D721Med (cell line): ENCODE measurements at places on chromosomes 5 and 9.

- no peak for DNase-seq
Measured at GRCh38 chr5:83645936-83646335, 74.7 kb downstream of the HAPLN1 start.

GRCh38 chr9:76161106-76161505, 233.1 kb downstream of the RFK start:
- no peak for DNase-seq

DNA sequence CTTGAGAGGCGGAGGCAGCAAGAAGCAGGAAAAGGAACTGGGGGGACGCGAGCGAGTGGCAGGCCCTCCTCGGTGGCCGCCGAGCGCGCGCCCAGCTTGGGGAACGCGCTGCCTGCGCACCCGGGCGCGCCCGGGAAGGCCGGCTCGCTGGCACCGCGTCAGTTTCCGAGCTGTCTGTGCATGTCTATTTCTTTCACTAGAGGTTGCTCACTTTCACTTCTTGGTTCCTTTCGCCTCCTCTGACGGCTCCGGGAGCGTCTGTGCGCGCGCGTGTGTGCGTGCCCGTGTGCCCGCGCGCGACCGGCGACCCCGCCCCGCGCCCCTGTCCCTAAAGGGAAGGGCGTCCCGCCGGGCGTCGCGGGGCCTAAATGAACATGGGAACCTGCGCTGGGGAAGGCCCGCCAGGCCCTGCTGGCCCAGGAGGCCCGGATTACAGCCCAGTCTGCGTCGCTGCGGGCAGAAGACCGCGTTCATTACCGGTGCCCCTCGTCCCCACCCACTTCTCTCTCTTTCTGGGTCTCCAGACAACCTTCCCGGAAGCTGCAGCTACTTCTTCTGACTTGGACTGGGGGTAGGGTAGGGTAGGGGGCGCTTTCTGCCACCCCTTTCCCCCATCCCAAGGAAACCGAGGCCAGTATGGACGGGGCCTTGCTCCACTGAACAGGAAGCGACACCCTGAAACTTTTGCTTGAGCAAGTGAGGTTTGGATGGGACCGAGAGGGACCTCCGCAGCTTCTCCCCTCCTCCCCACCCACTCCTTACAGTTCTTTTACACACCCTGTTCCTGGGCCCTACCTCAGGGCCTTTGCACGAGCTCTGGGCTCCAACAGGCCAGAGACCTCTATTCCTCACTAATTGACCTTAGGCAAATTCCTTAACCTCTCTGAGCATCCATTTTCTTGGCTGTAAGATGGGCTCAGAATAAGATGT, 205.8 kb upstream of the IER5L start:
- DNase-seq, result no peak

GRCh38 chr5:52148679-52149078, 639.0 kb upstream of the ITGA1 start:
- no peak for DNase-seq

DNA sequence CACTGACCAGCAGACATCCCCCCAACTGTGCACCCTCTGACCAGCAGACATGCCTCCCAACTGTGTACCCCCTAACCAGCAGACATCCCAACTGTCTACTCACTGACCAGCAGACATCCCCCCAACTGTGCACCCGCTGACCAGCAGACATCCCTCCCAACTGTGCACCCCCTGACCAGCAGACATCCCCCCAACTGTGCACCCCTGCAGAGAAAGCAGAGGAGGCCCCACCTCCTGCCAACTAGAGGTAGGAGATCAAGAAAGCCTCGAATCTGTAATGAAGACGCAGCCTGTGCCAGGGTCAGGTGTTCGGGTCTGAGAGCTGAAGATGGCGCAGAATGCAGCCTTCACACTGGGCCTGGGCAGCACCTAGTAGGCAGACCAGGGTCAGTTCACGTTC, 29.8 kb upstream of the NSMF start:
- DNase-seq, result no peak

GRCh38 chr9:92709954-92710353, 40.0 kb upstream of the IPPK start:
- no peak for DNase-seq

DNA sequence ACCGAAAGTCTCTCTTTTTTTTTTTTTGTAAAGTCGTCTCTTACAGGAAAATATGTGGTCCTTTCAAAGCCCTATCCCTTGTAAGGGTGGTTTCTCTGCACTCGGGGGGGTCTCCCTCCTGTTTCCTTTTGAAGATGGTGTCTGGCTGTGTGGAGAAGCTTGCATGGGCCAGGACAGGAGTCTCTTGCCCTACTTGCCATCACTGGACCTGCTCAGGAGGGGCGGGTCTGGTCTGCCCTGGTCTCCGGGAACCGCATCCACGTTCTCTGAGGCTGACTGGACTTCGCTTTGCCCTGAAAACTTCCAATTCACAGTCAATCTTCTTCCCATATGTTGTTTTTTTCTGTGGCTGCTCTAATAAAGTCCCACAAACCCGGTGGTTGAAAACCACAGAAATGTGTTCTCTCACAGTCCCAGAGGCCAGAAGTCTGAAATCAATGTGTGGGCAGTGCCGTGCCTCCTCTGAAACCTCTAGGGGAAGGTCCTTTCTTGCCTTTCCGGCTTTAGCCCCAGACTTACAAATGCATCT, 92.9 kb upstream of the IER5L start:
- DNase-seq, result no peak

DNA sequence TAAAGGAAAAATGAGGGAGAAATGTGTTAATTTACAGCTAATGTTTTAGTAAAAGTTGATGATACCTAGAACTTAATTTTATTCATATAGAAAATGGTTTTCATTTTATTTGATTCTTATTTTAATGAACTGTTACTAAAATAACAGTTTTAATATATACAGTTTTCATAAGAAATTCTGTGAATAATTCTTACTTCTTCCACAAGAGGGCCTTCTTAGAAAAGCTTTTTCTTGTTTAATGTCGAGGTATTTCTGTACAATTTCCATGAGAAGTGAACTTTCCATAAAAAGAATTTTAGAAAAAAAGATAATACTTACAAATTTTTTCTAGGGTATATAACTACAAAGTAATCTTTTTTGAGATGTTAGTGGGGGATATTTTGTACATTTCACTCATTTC, 73.9 kb downstream of the KLF9 start:
- no peak for DNase-seq

GRCh38 chr5:169200125-169200778, 100.7 kb downstream of the SLIT3 start:
- DNase-seq, result no peak

- no peak for DNase-seq
Measured at GRCh38 chr9:38352530-38353328, 39.8 kb upstream of the ALDH1B1 start.

DNA sequence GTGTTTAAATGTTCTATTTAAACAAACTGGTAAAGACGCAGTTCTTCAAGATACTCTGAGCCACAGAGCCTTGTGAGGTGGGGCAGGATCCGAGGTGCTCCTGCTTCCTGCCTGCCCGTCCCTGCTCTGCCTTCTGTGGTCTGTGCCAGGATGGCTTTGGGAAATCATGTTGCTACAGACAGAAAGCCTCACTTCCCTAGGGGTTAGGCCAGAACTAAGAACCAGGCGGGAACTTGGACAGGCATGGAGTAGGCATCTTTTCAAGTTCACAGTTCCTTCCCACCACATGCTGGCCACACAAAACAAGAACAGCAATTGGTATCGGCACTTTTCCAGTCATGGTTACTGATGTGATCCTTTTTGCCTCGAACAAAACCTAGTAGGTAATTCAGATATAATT, 67.7 kb upstream of the SPOCK1 start:
- DNase-seq, result no peak

DNA sequence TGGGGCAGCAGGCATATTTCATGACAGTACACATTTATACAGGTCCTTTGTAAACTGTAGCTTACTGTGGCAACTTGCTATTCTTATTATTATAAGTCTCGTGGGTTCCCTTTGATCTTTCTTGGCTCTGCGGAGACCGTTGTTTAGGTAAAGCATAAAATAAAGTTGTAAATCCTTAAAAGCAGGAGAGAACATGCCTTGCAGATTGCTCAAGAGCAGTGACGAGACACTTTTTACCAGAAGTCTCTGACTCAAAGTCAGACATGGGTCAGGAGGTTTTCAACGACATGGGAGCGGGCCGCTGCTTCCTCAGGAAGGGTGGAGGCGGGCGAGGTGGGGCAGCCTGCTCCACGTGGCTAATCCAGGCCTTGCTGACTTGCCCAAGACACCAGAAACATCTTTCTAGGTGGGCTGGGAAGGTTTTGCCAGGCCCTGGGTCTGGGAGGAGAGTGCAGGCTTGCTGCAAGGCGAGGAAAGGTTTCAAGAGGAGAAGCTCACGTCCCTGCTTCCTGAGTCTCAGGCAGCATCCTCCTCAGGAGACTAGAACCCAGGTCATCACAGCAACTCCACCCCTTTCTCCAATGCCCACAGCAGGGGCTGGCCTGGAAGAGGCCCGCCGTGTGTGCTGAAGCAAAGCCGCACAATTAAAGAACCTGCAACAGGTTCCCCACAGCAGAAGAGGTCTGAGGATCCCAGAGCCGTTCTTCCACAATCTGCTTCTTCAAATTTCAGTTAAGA, 6.5 kb downstream of the TBC1D2 start:
- no peak for DNase-seq
